ENCODE measurements at places on chromosomes 6 and 20. TPM values are rescaled to one million over a fixed set of nuclear protein-coding genes. Genes with fewer than 3 reads are reported as not detected.

Gene AGER
- 22.9 TPM for total RNA-seq

Gene XKR7
- total RNA-seq: not detected

- H3K27ac ChIP-seq: no peak overlapping the region
- no peaks in the 10 kb centered on the region for H3K4me1 ChIP-seq
- H3K4me3 ChIP-seq: no peak overlapping the region
- H3K36me3 ChIP-seq: no peaks in the 10 kb centered on the region
- no peaks in the 10 kb centered on the region for H3K27me3 ChIP-seq
These were observed 106.5 kb downstream of the MAFB start for GRCh38 chr20:40582531-40582930.

Gene MAP1LC3A
- 20.4 TPM for total RNA-seq

Gene FHL5
- total RNA-seq: not detected

- H3K27me3 ChIP-seq: no peaks in the 10 kb centered on the region
- no peak for DNase-seq
- peak overlapping the region; percentile 64 for H3K27ac ChIP-seq
- peaks cover 57% of the 10 kb centered on the region for H3K4me1 ChIP-seq
These were observed 575 bp upstream of the MICAL1 start for GRCh38 chr6:109456111-109456583.

Gene TDRD6
- total RNA-seq: not detected

- DNase-seq: no peak
- no peak overlapping the region for H3K27ac ChIP-seq
- peaks cover 43% of the 10 kb centered on the region for H3K4me1 ChIP-seq
- H3K27me3 ChIP-seq: peaks cover 29% of the 10 kb centered on the region
- H3K4me3 ChIP-seq: no peak overlapping the region
These were observed 3.9 kb upstream of the INSM1 start for GRCh38 chr20:20363799-20364592.

DNA sequence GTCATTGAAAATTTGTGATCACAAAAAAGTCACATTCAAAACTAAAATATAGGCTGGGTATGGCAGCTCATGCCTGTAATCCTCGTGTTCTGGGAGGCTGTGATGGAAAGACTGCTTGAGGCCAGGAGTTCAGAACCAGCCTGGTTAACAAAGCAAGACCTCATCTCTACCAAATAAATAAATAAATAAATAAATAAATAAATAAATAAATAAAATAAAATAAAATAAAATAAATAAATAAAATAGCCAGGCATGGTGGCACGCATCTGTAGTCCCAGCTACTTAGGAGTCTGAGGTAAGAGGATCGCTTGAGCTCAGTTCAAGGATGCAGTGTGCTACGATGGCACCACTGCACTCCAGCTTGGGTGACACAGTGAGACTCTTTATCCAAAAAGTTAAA lies 343.1 kb upstream of the RUNX2 start:
- no peak overlapping the region for H3K4me3 ChIP-seq
- H3K4me1 ChIP-seq: no peaks in the 10 kb centered on the region
- H3K36me3 ChIP-seq: no peaks in the 10 kb centered on the region

- no peaks in the 10 kb centered on the region for H3K36me3 ChIP-seq
- H3K4me3 ChIP-seq: no peak overlapping the region
- H3K4me1 ChIP-seq: peaks cover 36% of the 10 kb centered on the region
- no peaks in the 10 kb centered on the region for H3K27me3 ChIP-seq
- peak overlapping the region; percentile 72 for H3K27ac ChIP-seq
These were observed 160.4 kb downstream of the CD83 start for GRCh38 chr6:14278006-14278405.

Gene CDSN
- total RNA-seq: not detected

Gene CDH4
- total RNA-seq: not detected

- no peaks in the 10 kb centered on the region for H3K36me3 ChIP-seq
- H3K4me3 ChIP-seq: no peak overlapping the region
- no peaks in the 10 kb centered on the region for H3K27me3 ChIP-seq
- DNase-seq: no peak
- H3K4me1 ChIP-seq: no peaks in the 10 kb centered on the region
These were observed 653.1 kb downstream of the TBC1D32 start for GRCh38 chr6:120681204-120681603.

Data from natural killer cell (primary cell).